ENCODE measurements at places on chromosomes 7 and 10. TPM values are rescaled to one million over a fixed set of nuclear protein-coding genes. Genes with fewer than 3 reads are reported as not detected.
A peak's percentile ranks its signal among the peaks of the same experiment; 100 is the strongest.

DNA sequence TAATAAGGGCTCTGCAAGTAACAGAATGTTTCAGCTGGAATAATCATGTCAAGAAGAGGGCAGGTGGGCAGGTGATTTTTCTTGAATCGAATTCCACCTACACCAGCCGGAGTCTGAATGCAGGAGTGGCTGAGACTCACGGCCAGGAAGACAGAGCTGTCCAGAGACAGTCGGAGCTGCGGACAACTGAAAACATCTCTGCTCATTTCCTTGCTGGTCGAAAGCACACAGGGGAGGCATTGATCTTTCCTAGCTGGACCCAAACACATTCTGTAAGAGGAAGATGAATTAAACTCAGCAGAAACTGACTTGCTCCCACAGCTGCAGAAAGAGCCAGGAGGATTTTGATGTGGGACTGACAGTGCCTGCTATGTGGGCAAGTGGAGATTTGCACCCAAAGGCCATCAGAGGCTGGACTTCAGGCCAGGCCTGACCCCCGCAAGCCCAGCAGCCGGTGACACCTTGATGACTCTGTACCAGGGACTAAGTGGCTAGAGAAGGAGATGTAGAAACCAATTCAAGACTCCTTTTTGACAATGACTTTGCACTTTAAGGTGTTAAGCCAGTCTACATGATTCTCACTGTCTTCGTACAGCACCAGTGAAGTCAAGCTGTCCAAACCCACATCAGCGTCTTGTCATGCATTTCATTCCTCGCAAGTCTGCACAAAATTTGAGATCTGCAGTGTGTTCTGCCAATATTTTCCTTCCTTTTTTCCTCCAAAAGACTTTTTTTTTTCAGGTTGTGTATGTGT, 169.4 kb downstream of the TEX36 start:
- DNase-seq: no peak

The CHRM2 gene
- 0.40 TPM for total RNA-seq

DNA sequence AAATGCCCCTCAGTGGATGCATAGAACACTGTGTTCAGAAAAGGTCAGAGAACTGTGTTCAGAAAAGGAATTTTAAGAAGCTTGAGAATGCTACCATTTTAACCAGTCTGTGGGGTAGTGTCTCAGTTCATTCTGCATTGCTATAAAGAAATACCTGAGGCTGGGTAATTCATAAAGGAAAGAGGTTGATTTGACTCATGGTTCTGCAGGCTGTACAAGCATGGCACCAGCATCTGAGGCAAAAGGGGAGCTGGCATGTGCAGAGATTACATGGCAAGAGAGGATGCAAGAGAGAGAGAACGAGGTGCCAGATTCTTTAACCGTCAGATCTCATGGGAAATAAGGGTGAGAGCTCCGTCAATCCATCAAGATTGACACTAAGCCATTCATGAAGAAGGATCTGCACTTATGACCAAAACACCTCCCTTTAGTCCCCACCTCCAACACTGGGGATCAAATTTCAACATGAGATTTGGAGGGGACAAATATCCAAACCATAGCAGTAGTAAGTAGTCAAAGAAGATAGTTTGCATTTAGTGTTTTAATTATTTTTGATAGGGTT, 119.8 kb downstream of the FAM107B start:
- DNase-seq: no peak

The ADRA2A gene
- total RNA-seq: 12.3 TPM

DNA sequence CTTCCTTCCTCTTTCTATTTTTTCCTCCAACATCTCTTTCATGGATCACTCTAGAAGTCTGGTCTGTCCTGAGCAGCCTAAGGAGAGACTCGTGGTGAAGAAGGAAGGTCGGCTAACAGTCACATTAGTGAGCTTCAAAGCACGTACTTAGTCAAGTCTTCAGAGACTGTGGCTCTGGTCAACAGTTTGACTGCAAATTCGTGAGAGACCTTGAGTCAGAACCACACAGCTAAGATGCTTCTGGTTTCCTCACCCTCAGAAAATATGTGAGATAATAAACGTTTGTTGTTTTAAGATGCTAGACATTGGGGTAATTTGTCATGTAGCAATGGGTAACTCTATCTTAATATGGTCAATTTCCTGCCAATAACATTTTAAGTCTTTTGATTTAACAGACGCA, 126.2 kb upstream of the LRRN3 start:
- DNase-seq: no peak

DNA sequence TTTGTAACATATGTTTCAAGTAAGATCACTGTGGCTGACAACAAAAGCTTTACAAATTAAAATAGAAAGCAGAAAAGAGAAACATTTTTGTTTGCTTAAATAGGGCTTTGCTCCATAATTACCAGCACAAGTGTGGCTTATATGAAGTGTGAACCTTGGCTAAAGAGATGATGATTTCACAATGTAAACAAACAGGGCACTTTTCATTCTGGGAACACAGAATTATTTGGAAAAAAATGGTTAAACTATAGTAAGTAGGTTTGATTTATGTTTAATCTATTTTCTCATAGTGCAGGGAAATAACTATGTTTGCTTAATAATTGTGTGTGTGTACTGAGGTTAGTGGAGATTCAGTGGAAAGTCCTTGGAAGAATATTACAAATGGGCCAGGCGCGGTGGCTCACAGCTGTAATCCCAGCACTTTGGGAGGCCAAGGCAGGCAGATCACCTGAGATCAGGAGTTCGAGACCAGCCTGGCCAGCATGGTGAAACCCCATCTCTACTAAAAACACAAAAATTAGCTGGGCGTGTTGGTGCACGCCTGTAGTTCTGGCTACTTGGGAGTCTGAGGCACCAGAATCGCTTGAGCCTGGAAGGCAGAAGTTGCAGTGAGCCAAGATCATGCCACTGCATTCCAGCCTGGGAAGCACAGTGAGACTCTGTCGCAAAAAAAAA, 19.1 kb upstream of the OTUD1 start:
- DNase-seq: no peak

The ZC3HAV1 gene
- total RNA-seq: 41.2 TPM

The CDC14C gene
- not detected for total RNA-seq

DNA sequence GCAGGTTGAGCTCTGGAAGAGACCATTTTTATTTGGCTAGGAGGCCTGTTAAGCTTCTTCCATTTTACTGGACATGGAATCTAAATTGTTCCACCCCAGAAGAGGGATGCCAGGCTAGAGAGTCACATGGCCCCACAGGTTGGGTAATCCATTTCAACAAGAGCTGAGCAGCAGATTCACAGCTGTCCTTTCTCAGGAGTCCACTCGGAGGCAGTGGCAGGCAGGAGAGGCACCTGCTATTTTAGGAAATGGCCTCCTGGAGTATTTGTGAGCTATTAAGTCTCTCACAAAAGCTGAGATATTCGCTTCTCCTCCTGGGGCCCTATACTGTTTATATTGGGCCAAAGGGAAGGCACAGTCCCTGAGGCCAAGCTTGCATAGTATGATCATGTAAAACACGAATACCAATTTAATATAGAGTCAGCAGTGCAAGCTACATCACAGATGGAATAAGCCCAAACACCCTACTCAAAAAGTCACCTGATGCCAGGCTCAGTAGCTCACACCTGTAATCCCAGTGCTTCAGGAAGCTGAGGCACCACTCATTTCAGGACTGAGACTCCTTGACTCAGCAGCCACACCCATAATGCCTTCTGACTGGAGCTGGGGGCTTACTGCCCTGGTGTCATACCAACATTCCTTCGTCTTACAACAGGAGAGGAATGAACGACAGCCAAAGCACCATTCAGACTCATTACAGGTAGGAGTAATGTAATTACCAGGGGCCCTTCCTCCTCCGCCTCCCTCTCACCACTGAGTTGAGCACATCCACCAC, 124.1 kb downstream of the LMBR1 start:
- DNase-seq: no peak

DNA sequence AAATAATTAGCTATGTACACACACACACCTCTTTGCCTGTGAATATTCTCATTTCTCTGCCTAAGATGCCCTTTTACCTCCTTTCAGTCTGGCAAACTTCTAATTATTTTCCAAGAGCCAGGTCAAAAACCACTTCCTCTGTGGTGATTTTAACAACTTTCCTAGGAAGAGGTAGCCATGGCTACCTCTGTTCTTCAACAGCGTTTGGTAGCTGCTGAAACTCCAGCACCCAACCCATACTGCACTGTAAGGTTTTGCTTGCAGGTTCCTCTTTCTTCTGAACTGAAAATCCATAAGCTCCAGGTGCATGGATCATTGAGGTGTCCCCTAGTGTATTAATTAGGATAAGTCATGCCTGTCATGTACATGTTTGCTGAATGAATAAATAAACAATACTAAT, 25.6 kb downstream of the NRCAM start:
- DNase-seq: no peak

The CPA2 gene
- not detected for total RNA-seq

- no peak for DNase-seq
These were observed 50.7 kb upstream of the CPXM2 start for GRCh38 chr10:123942114-123942861.

GRCh38 chr10:126738001-126738400, 67.5 kb upstream of the C10orf90 start:
- no peak for DNase-seq

- no peak for DNase-seq
These were observed 14.6 kb downstream of the SHTN1 start for GRCh38 chr10:116990276-116990800.

- DNase-seq: no peak
These were observed 181.2 kb downstream of the KCNMA1 start for GRCh38 chr10:77456414-77456813.

- no peak for DNase-seq
These were observed 91.6 kb upstream of the ANLN start for GRCh38 chr7:36298106-36298505.

GRCh38 chr10:35208536-35208935, 81.9 kb downstream of the CREM start:
- DNase-seq: no peak

The LDB1 gene
- 55.0 TPM for total RNA-seq

The PRLHR gene
- total RNA-seq: not detected

The PVRIG gene
- total RNA-seq: not detected

The ABCB4 gene
- 1.1 TPM for total RNA-seq

DNA sequence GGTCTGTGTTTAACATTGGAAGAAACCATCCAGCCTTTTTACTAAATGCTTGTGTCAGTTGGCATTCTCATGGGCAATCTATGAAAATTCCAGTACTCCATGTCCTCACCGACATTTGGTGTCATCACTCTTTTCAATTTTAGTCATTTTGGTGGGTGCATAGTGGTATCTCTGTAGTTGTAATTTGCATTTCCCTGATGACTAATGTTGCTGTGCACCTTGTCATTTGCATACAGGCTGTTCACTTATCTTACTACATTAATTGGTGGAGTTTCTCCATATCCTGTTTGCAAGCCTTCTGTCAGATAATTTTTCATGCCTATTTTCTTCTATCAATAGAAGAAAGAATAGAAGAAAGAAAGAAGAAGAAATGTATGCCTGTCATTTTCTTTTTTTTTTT, 73.7 kb downstream of the PLPP4 start:
- no peak for DNase-seq

DNA sequence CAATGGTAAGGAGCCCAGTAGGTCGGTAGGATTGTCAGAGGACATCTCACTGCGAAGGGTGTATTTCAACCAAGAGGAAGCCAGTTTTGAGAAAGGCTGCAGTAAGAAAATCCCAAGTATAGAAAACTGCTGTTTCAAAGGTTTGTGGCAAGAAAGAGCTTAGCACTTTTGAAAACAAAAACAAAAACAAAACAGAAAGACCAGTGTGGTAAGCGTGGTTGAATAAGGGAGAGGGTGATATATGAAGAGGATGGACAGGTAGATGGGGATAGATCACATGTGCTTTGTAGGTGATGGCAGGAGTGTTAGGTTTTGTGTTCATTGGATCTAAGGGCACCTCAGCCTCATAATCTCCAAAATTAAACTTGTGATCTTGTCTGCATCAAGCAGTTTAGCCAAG, 141.6 kb upstream of the WNT16 start:
- DNase-seq: no peak

GRCh38 chr7:138630059-138630610, 71.0 kb downstream of the SVOPL start:
- DNase-seq: no peak

The CPVL gene
- 4.7 TPM for total RNA-seq

The CPEB3 gene
- 16.9 TPM for total RNA-seq

DNA sequence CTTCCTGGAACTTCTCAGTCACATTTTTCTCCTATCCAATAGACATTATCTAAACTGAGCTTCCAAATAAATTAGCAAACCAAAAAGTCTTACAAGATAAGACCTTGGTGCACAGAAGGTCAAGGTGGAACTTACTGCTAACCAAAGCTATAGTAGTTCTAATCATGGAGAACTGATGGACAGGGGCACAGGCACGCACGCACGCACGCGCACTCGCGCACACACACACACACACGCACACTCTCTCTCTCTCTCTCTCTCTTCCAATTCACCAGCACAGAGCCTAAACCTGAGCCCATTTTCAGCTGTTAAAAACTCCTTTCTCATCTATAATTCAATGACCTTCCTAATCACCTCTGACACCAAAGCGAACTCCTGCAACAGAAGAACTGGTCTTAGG, 7.5 kb downstream of the FGFR2 start:
- no peak for DNase-seq

The NPSR1 gene
- not detected for total RNA-seq

The NKX2-3 gene
- not detected for total RNA-seq

The DPY19L1 gene
- 9.0 TPM for total RNA-seq

DNA sequence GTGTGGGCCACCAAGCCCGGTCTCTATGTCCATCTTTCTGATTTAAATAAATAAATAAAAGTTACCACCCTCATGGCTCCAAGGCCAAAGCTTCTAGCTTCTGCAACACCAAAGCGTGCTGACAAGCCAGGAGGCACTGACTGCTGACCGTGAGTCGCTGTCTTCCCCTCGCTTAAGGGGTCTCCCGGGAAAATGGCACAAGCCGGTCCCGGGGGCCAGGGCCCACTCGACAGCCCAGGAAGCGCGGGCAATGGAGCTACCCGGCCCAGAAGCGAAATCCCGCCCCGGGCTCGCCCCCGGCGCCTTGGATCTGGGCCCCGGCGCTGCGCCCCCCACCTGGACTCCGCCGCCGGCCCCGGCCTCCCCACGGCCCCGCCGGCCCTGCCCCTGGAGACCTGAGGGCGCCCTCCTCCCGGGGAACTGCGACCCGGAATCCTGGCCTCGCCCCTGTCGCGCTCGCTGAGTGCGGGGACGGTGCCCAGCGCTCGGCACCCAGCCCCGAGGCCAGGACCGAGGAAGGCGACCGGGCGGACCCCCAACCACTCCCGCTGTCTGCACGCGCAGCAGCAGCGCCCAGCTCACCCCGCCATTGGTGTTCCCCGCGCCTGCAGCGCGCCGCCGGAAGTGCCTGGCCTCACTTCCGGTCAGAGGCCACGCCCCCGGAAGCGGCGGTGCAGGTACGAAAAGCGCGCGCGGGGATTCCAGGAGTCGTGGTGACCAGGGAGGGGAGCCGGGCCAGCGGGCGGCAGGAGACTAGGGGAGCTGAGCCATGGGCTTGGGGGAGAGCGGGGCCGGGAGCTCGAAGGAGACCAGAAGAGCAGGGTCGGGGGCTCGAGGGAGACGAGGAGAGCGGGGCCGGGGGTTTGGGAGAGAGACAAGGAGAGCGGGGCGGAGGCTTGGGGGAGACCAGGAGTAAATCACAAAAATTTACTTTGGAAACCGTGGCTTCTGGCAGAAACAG, at the start of the genes MRM2 and NUDT1:
Gene MRM2 (minus strand): TSS at position 626 of the 961 bp plus-strand sequence. CDS start 36 bp downstream, at position 590.
Gene NUDT1 (plus strand): TSS at position 647 of the 961 bp plus-strand sequence. CDS start 2,349 bp downstream, outside the sequence.
- peak; percentile 79 for DNase-seq
